NCI-H510A (cell line): ENCODE measurements at places on chromosomes 7 and 10.

DNA sequence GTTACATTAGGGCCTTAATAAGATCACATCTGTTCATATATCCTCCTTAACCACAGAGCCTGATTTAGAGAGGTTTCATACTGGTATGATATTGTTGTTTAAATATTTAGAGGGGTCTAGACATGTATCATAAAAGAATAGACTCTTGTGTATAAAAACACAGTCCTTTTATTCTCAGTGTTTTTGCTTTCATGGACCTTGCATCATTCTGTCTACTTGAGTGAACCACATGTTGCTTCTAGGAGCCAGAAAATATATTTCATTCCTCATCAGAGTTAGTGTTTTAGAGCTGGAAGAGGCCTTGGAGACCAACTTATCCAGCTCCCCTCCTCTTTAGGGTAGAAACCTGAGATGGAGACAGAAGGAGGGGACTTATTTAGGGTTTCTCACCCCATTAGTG lies 312.8 kb downstream of the LRMDA start:
- no peak for DNase-seq

DNA sequence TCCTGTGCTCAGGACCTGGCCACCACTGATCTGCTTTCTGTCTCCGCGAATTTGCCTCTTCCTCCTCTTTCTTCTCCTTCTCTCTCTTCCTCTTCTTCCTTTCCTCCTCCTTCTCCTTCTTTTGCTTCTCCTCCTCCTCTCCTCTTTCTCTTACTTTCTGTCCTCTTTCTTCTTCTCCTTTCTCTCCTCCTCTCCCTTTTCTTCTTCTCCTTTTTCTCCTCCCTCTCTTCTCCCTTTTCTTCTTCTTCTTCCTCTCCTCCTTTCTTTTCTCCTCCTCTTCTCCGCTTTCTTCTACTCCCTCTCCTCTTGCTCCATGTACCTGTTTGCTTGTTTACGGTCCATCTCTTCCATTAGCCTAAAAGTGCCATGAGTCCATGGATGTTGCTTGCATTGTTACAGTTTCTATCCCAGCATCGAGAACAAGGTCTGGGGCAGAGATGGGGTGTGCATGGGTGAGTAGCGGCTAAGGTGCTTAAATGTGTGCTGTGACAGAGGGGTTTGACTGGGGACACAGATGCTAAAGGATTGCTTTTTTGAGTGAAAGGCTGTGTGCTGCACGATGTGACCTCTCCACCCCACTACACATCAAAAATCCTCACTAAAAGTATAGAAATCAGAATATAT lies 7.7 kb downstream of the SH2D4B start:
- no peak for DNase-seq

GRCh38 chr10:44974628-44975430 lies 3.8 kb downstream of the DEPP1 start:
- DNase-seq: no peak

- DNase-seq: no peak
Measured at GRCh38 chr7:81693080-81693479, 76.8 kb downstream of the HGF start.

DNA sequence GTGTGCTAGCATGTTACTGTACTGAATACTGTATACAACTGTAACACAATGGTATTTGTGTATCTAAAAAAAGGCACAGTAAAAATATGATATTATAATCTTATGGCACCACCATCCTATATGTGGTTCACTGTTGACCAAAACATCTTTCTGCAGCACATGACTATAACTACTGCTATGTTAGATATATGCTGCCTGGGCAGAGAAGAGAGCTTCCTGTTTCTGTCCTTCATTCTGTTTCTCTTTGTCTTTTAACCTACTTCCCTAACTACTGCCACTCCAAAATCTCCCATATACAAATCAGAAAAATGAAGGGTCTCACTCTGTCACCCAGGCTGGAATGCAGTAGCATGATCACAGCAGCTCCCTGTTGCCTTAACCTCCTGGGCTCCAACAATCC lies 8.8 kb upstream of the FGL2 start:
- no peak for DNase-seq

DNA sequence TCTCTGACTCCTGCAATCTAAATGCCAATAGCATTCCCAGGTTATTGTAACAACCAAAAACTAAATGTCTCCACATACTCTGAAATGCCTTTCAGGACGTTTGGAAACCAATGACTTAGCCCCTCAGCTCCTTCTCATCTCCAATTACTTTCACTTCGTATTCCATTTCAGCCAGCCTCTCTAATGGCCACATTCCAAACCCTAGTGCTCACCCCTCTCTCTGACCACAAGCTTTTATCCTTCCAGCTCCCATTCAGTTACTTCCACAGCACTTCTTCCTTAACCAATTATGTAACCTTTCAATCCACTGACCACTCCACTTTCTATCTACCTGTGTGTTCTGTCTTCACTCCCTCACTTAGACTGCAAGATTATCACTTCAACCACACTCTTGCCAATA lies 4.3 kb downstream of the NOC3L start:
- no peak for DNase-seq

DNA sequence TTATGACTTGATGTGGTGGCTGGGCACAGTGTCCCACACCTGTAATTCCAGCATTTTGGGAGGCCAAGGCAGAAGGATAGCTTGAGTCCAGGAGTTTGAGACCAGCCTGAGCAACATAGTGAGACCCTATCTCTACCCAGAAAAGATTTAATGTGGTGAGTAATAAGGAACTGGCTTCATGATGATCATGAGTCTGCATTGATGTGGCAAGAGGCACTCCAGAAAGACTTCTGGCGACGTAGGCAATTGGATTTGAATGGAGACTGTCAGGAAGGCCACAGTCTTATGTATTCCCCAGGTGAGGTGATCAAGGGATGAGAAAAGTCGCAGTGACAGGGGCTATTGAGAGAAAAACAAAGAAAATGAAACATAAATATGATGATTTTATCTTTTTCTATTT lies 138.0 kb downstream of the CACNB2 start:
- no peak for DNase-seq

GRCh38 chr10:49397036-49397999 lies 1.4 kb upstream of the DRGX start:
- no peak for DNase-seq

GRCh38 chr10:91700788-91701444 lies 68.0 kb upstream of the PPP1R3C start:
- DNase-seq: no peak

DNA sequence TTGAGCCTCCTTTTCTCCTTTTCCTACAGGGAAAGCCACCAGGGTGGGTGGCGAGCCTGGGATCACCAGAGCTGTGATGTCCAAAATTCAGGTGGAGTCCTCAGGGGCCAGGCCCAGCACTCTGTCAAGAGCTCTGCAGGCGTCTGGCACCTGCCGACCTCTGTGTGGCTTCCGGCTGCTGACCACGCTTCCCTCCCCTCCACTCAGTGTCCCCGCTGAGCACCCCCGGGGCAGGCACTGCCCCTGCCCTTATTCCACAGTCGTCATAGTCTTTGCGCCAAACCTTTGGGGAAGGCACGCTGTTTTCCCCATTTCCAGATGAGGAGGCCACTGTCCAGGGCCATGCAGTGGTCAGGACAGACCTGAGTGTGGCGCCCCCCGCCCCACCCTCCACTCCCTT lies 7.5 kb downstream of the MTG1 start:
- DNase-seq: no peak

GRCh38 chr7:44979481-44980392 lies 922 bp upstream of the MYO1G start:
- DNase-seq: no peak

- no peak for DNase-seq
Measured at GRCh38 chr7:28112883-28113540, 67.6 kb downstream of the JAZF1 start.

- DNase-seq: no peak
Measured at GRCh38 chr10:27413387-27413786, 90.7 kb upstream of the RAB18 start.

DNA sequence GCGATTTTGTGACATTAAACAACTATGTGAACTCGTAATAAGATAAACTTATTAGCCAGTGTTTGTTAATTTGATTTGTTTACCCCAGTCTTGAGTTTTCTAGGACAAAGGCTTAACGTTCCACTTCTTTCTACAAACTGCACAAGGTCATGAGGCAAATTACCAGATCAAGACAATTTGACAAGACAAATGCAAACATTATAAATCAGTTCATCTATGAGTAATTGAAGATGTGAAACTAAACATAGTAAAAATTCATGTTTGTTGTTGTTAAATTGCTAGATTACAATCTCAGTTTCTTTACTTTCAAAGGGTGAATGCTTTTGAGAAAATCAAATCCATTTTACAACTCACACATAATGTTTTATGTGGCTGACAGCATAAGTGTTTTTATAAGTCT lies 13.4 kb upstream of the ZNF804B start:
- no peak for DNase-seq

DNA sequence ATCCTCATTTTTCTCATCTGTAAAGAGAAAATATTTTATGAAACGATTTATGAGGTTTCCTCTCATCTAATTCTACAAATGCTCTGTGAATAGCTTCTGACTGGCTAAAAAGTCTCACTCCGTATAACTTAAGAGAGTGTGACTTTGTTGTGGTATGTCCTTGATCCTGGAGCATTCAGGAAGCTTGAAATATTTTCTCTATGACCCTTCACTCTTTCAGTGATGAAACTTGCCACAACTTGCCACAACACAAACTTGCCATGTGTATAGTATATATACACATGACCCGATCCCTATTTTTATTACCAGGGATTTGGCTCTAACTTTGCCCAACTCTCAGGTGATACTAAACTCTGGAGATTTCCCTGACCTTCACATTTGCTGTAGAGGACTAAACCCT lies 74.1 kb downstream of the TES start:
- no peak for DNase-seq

DNA sequence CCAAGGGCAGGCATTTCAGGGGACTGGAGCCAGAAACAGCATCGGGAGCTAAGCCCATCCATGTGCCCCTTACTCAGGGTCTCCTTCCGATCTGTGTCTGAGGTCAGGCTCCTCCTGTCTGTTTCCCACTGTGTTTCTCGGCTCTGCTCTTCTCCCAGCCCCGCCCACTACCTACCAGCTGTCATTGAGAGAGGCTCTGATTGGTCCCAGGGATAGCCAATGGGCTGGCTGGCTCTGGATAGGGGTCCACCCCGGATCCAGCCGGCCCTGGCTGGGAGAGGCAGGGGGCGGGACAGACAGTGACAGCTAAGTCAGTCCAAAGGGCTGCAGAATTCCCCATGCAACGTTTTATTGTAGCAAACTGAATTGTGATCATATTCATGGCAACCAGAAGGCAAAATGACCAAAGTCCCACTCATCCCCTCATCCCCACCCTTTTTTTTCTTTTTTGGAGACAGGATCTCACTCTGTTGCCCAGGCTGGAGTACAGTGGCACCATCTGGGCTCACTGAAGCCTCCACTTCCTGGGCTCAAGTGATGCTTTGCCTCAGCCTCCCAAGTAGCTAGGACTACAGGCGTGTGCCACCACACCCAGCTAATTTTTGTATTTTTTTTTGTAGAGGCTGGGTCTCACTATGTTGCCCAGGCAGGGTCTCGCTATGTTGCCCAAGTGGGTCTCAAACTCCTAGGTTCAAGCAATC lies 76.3 kb downstream of the CLIP2 start:
- DNase-seq: peak; percentile 34

- DNase-seq: no peak
Measured at GRCh38 chr10:114870486-114870885, 48.9 kb downstream of the FHIP2A start.

DNA sequence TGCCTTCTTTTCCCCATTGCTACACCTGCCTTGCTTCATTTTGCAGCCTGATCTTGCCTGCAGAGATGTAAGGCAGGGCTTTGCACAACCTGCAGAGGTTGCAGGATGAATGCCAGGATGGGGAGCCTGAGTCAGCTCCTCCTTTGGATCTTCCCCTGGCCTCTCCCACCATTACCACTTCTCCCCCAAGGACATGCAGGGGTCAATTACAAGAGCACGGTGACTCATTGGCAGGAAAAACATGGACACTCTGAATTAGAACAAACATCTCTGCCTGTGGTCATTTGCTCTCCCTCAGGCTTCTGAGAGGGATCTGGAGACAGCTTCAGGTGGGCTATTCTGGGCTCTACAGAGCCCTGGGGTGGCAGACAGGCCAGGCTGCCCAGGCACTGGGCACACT lies 89.2 kb downstream of the HERPUD2 start:
- DNase-seq: no peak

DNA sequence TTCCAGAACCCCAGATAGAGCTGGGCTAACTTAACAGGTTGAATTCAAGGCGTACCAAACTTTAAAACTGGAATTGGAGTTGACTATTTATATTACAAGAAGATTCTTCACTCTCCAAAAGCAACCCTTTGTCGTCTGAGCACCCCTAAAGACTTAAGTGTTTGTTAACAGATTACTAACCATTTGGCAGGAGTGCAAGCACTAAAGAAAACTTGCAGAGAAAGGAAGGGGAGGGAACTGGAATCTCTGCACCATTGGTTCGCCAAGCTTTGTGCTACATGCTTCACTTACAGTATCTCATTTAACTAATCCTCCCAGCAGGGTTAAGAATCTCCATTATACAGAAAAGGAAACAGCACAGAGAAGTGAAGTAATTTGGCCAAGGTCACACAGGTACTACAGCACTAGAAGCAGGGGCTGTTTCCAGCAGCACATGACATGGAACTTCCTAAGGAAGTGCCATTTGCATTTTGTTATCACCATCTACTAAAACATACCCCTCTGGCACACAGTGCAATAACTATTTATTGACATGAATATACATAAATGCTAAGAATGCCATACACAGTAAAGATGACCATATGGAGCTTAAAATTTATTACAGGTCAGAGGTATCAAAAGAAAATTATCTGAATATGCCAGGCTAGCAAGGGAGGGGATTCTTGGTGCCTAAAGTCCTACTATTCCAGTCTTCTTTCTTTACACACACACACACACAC lies 201.2 kb downstream of the KCNMA1 start:
- DNase-seq: no peak

- DNase-seq: no peak
Measured at GRCh38 chr7:17989546-17989945, 38.1 kb downstream of the PRPS1L1 start.

DNA sequence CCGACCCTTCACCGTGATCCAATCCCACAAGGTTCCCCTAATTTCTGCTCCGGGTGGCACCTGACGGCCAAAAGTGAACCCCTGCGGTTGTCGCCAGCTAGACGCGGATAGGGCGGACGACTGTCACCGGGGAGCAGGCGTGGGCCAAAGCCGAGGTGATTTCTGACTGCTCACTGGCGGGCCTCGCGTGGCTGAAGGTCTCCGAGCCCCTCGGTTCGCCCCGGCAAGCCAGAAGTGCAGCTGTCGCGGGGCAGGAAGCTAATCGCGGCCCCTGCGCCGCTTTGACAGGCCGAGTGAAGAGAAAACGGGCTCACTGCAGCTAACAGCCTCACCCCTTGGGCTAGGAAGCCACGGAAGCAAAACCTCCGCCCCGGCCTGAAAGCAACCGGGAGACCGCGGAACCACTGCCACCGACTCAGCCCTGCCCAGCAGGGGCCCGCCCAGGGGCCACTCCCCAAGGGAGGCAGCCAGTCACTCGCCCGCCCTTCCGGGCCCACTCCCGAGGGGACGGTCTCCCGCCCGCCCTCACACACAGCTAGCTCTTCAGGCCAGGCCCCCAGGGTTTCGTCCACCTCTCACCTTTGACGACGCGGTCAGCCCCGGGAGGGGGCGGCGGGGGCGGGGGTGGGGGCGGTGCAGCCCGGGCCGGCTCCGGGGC lies 469 bp downstream of the PPP3CB start:
- peak; percentile 90 for DNase-seq

- no peak for DNase-seq
Measured at GRCh38 chr7:143494622-143495021, 16.9 kb downstream of the TAS2R41 start.
